Testis (tissue), 5 donors: ENCODE measurements at places on chromosomes 4 and X. TPM values are rescaled to one million over a fixed set of nuclear protein-coding genes. Genes with fewer than 3 reads are reported as not detected.

DNA sequence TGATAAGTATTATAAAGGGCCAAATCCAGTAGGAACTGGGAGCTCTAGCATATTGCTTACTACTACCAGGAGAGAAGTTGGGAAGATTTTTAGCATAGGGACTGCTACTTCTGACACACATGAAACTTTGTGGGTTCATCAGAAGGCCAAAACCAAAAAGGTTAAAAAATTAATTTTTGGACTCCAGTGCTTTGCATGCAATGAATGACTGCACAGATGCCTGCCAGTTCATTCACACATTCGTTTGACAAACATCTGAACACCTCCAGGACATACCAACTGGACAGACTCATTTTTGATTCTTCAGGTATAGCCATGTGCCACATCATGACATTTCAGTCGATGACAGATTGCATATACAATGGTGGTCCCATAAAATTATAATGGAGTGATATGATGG lies 79.8 kb downstream of the MID1IP1 start:
- DNase-seq = no peak

- DNase-seq = no peak
Observed at GRCh38 chrX:47745416-47745815, 86.4 kb upstream of the UXT start.

GRCh38 chr4:173522951-173523395 lies 7.1 kb downstream of the HAND2 start:
- no peak for DNase-seq

The CSAG1 gene
- 0.50 TPM for total RNA-seq

- DNase-seq = no peak
Observed at GRCh38 chr4:19971829-19972228, 279.9 kb upstream of the SLIT2 start.
